Stimulated activated memory B cell treated with anti-CD40 and anti-IgM and Interleukin-4, amounts not matched to agents 10 μg/mL and 1 μg/mL and 100 μg/mL, for 72 hours (primary cell): ENCODE measurements at places on chromosomes 1 and 21.

DNA sequence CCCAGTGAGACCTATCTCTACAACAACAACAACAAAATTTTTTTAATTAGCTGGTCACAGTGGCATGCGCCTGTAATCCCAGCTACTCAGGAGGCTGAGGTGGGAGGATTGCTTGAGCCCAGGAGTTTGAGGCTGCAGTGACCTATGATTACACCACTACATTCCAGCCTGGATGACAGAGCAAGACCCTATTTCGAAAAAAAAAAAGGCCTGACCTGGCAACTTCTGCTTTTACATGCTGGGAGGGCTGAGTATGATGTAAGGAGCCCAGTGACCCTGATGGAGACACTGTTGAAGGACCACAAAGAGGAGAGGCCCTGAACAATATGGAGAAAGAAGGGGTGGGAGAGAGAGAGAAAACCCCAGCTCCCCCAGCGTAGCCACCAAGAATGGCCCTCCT is 9.2 kb upstream of the VPS26C start:
- no peak for ATAC-seq

- ATAC-seq: no peak
Observed at GRCh38 chr1:195105281-195105680, 1503.0 kb downstream of the KCNT2 start.

- ATAC-seq: no peak
Observed at GRCh38 chr1:52098139-52098871, 42.2 kb downstream of the BTF3L4 start.

DNA sequence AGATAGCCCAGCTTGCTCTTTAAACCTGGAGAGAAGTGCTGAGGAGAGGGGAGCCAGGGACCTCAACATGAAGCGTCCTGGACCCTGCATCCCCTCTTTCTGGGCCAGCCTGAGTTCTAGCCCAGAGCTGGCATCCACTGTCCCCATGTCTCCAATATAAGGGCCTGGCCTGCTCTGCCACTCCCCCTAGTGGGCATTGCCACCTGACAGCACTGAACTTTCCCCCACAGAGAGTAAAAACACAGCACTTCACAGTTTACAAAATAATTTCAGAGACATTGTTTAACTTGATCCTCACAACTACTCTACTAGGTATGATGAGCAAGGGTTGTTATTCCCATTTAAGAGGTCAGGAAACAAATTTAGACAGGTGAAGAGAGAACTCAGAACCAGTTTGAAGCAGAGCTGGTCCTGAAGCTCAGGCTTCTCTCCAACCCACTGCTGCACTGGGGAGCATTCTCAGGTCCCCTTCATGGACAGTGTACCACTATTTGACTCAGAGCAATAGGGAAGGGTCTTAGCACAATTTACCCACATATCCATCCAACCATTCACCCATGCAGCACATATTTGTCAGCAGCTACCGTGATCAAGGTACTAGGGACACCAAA is 151.2 kb downstream of the DMRTA2 start:
- ATAC-seq: peak; percentile 53
